AG04449 (cell line): ENCODE measurements at places on chromosomes 16 and 17.

DNA sequence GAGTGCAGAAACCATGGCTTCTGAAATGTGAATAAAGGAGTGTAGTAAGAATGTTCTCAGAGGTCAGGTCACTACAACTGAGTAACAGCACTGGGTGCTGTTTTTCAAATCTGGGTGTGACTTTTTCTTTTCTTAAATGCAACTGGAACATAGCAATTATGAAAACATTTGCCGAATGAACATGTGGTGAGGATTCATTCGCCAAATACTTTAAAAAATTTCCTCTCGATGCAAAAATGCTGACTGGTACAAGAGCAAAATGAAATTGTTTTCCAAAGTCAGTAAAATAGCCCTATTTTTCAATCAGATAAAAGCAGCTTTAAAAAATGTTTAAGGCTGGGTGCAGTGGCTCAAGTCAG lies 18.6 kb downstream of the ZDHHC7 start:
- no peak for DNase-seq

DNA sequence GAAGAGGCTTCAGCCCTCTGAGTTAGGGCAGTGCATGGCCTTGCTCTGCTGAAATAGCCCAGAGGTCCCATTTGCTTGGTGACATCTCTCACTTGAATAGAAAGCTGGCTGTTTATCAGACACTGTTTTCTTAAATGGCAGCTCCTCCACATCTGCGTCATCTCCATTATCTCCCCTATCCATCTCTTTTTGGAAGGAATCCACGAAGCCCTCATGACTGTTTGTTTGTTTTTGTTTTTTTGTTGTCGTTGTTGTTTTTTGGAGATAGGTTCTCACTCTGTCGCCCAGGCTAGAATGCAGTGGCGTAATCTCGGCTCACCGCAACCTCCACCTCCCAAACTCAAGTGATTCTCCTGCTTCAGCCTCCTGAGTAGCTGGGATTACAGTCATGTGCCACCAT lies 16.6 kb downstream of the NAA60 start:
- no peak for DNase-seq

DNA sequence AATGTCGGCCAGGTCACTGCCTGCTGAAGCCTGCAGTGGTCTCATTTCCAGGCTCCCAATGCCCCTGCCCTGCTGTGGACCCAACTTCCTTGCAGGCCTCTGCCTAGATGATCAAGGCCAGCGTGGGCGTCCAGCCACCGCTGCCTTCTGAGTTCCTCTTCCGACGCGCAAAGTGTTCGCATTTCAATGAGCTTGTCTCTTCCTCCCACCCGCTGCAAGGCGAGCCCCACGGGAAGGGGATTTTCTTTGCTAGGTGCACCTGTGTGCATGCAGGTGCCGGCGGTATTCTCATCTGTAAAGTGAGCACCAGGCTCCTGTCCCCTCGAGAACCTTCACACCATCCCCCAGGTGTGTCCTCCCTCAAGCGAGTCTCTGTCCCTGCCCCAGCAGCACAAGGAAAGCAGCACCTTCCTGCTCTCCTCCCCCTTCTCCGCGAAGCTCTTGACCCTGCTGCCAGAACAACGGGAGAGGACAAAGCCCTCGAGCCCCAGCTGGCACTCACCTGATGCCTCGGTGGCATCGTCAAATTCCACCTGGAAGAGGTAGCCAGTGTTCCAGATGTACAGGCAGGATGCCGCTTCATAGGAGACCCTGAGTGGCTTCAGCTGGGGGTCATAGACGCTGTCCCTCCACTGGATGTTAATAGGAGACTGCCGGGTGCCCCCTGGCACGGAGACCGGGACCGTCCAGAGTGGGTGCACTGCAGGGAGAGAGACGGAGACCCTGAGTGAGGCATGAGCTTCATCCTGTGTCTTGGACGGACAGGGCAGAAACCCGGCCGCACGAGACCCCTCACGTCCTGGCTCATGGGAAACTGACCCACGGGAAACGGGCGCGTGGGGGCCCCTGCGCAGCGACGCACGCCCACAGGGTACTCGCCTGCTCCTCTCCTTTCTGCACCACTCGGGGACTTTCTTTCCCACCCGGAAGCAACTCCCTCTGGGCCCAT lies 9.8 kb downstream of the CA5A start:
- no peak for DNase-seq

DNA sequence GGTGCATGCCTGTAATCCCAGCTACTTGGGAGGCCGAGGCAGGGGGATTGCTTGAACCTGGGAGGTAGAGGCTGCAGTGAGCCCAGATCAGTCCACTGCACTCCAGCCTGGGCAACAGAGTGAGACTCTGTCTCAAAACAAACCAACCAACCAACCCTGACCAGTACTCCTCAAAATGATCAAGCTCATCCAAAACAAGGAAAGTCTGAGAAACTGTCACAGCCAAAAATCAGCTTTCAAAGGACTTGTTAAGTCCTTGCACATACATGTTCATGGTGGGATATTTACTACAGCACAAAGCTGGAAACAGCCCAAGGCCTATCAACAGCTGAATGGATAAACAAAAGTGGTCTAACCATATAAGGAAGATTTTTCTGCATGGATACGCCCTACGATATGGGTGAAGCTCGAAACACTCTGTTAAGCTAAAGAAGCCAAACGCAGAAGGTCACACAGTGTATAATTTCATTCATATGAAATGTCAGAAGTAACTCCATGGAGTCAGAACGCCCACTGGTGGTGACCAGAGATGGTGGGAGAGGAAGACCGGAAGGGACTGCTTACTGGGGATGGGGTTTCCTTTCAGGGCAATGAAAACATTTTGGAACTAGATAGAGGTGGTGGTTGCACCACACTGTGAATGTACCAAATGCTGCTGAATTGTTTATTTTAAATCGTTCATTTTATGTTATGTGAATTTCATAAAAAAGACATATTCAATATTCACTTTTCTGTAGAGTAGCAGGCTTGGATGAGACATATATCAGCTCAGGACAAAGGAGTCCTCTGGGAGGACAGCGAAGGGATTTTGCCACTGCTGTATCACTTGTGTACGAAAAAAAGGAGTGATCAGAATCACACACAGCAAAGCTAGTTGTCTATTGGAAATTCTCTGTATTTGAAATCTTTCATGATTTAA lies 17.7 kb downstream of the CCL17 start:
- peak; percentile 5 for DNase-seq

DNA sequence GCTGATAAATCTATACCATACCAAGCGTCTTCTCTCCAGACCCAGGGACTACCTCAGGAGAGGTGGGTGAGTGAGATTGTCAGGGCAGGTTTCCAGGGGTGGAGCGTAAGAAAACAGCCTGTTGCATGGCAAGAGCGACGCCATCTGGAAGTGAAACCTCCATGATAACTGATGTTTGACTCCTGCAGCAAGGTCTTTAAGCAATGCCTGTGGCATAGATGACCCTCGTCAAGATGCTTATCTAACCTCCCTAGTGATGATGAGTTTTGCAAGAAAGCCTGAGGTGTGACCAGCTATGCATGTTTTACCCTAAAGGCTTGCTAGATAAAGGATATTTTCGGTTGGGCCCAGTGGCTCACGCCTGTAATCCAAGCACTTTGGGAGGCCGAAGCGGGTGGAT lies 71.6 kb downstream of the GSG1L start:
- DNase-seq: no peak

GRCh38 chr17:76816590-76817135 lies 51.5 kb upstream of the MGAT5B start:
- DNase-seq: no peak

DNA sequence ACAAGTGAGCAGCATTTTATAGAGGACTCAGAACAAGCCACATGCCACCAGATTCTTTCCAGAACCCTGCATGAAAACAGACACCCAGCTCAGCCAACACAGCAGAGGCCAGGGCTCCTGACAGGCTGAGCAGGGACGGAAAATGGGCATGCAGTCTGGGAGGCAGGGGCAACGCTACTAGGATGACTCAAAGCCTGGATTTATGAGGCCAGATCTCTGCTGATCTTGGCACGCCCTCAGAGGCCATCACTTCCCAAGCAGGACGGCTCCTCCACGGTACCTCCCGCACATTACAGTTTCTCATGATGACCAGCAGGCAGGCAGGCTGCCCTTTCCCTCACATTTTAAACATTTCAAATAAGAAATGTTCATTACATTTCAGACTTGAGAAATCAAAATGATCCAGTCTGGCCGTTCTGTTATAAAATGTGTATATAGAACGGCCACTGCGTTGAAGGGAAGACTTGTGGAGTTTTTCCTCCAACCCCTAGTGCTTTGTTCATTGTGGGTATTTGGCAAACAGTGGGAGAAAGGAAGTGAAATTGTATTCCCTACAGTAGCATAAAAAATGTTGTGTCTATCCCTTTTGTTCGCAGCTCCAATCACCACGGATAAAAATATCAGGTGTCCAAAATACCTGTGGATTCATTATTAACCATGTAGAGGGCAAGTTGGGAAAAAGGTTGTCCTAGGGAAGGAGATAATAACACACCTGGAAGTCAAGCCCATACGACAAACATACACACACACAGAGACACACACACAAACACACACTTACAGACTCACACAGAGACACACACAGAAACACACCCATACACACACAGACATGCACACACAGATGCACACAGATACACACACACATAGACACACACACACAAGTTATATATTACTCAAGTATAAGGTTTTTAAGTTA lies 64.8 kb upstream of the ADAMTS18 start:
- DNase-seq: no peak

DNA sequence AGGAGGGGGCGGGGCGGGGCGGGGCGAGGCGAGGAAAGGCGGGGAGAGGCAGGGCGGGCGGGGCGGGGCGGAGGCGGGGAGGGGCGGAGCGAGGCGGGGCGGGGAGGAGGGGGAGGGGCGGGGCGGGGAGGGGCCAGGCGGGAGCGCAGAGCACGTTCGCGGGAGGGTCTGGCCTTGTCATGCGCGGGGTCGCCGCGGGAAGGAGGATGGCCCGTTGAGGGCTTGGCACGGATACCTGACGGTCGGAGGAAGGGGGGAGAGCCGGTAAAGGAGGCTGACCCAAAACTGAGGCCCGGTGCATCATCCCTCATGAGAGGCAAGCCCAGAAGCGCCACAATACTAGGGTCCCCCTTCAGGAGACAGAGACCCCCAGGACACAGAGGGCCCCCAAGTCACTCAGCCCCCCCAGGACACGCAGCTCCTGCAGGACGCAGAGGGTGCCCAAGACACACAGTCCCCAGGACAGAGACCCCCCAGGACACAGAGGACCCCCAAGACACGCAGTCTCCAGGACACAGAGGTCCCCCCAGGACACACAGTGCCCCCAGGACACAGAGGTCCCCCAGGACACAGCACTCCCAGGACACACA lies 593 bp upstream of the WDR45B start:
- DNase-seq: no peak

DNA sequence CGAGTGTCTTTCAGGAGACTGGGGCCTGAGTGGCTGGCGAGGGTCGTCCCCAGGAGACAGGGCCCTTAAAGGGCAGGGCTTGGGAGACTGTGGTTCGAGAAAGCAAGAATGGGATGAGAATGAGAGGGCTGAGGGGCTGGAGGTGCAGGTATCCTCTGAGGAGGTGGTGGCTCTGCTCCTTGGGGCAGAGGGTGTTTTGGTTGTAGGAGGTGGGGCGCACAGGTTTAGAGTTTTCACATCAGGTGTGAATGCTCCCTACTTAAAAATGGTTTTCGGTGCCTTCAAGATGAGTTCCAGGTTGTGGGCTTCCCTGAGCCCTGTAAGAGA lies 430 bp downstream of the BCAS3 start:
- DNase-seq: no peak

DNA sequence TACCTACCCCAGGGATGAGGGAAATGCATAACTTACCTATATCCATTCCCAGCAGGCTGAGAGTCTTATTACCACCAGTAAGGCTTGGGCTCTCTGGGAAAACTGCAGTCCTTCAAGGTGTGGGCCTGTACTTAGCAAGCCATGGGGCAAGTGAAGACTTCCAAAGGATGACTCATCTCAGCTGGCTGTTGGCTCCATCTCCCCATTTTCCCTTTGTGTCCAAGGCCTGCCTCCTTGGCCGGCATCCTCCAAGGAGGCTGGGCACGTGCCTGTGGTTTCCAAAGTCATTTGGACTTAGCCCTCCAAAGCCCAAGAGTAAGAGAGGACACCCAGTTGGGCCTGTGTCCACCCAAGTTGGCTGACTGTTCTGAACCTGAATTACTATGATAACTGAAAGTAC lies 89.8 kb downstream of the TMEM100 start:
- DNase-seq: no peak

DNA sequence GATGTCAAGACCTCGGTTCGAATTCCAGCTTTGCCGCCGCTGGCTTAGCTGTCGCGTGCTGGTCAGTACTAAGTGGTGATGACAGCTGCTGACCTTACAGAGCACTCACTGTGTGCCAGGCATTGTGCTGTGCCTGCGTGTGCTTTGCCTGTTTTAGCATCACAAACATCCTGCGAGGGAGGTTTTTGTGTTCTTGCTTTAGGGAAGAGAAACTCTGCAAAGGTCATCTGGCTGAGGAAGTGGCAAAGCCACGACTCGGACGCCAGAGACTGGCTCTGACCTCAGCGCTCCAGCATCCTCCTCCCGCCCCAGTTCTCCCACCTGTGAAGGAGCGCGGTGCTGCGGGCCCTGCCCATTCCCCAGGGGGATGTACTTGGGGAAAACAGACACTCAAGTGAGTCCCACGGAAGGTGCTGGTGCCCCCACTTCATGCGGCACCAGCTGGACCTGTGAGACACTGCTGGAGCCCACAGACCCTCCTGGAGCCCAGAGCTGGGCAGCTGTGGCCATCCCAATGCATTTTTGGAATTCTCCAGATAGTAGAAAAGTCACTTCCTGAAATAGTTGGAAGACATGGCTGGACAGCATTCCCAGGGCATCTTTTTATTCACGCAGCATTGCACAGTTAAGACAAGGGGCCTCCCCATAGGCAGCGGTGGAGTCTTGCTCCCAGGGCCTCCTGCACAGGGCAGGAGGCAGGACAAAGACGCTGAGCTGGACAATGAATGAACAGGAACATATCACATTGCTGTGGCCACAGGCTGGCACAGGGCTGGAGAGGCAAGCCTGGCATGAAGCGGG lies 20.0 kb upstream of the HERPUD1 start:
- no peak for DNase-seq

GRCh38 chr16:29658705-29659104 lies 4.3 kb upstream of the SPN start:
- no peak for DNase-seq

DNA sequence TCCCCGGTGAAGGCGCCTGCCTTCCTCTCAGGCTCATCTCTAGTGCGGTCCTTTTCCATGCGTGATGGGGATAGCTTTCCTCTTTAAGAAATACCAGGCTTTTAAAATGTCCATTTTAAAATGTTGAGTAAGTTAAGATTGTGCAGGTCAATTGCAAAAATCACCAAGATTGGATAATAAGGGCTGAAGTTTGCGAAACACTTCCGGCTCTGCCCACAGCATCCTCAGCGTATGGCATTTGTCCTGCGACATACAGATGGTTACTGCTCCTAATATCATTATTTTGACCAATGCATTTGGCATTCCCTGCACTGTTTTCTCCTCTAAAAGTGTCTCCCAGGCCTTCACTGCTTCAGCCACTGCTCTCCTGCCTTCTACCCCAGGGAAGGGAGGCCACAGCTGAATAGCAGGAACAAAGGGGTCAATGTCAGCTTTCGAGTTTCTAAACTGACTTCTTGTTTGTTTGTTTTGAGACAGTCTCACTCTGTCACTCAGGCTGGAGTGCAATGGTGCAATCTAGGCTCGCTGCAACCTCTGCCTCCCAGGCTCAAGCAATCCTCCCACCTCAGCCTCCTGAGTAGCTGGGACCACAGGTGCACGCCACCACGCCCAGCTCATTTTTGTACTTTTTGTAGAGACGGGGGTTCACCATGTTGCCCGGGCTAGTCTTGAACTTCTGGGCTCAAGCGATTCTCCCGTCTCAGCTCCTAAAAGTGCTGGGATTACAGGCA lies 91.9 kb downstream of the CRISPLD2 start:
- no peak for DNase-seq
